ENCODE measurements at places on chromosomes 4 and X.

GRCh38 chr4:63269156-63269555 is 1140.1 kb downstream of the TECRL start:
- DNase-seq, result no peak

DNA sequence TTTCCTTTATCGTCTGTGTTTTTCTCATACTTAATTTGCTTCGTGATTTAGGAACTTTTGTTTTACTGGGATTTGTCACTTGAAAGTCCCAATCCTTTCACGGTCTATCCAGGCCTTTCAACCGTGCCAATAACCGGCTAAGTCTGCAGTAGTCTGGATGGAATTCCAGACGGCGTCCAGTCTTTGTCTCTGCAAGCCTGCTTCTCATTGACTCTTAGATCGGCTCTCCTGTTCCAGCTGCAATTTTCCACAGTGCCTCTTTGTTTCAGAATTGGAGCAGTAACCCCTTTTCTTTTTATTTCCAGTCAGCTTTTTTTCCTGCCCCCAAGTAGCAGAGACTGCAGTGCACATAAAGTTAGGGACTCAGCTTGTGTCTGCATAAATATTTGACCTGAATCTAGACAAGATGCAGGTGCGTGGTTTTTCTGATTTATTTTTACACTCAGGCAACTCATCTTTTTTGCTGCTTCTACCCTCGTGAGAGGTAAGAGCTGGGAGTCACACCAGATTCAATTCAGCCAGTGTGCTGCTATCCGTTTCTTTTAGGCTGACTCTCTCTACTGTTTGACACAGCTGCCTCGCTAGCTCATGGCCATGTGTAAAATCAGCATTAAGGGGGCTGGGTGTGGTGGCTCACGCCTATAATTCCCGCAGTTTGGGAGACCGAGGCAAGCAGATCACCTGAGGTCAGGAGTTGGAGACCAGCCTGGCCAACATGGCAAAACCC is 37.4 kb upstream of the DHRSX start:
- no peak for DNase-seq

GRCh38 chr4:165095291-165095690 is 17.4 kb downstream of the TMEM192 start:
- DNase-seq, result no peak

DNA sequence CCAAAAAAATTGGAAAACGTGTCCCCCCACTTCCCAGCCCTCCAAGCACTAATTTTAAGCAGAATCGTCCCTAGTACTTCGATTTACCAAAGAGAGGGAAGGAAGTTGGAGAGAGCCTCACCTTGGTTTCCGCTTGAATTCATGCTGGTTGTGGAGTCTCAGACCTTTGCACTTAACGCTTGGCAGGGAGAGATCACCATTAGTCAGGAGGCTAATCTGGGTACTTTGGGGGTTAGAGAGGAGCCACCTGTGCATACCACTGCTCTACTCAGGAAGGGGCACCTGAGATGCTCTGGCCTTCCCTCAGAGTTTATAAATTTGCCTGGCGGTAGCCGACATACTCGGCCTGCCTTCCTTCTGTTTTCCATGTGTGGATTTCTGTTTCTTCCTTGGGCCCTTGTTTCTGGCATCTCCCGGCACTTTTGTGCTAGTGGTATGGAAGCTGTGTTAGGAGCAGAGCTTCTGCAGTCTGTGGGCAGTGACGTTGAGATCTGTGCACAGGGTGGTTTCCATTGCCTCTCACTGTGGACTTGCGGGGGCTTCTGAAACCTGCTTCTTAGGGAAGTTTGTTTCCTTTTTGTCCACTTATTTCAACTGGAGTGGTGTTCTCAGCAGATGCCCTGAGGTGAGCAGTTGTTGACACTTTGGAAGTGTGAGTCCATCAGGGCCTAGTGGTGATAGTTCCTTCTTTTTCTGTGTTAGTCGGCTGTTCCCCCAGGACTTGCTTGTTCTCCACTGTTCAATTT is 104.2 kb downstream of the TMEM131L start:
- no peak for DNase-seq

GRCh38 chrX:116384406-116384954 is 51.9 kb upstream of the SLC6A14 start:
- peak; percentile 21 for DNase-seq

GRCh38 chr4:38462367-38463055 is 201.5 kb upstream of the KLF3 start:
- DNase-seq, result no peak

- DNase-seq, result no peak
These were observed 95.9 kb downstream of the EGF start for GRCh38 chr4:110008540-110008939.

- DNase-seq, result no peak
These were observed 45.0 kb downstream of the TEC start for GRCh38 chr4:48224606-48225005.

DNA sequence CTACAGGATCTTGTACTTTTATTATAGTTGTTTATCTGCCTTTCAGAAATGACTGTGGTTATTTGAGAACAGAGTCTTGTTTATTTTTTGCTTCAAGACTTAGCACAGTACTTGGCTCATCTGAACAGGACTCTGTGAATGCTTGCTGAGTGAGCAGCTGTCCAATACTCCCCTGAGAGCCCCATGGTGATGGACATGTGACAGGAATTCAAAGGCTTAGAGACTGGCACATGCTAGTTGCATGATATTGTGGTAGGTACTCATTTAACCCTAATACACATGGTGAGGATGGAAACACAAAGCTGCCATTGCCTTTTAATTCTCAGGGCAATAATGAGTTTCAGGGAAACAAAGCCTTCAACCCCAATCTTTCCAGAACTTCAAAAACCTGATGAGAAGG is 97.3 kb downstream of the GEMIN8 start:
- no peak for DNase-seq

DNA sequence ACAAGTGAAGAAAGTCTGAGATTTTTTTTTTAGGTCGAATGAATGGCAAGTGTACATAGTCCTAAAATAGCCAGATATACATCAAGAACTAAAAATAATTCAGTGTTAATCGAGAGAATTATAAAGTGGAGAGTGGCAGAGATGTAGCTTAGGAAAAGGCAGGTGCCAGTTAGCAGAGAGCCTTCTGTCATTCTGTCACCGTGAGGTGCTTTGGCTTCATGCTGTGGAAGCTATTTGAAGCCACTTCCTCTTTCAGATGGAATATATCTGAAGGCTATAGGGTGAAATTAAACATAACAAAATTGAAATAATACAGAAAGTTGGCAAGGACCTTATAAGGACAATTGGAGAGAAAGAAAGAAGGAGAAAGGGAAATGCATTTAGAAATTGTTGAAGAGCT is 756.3 kb downstream of the CCSER1 start:
- no peak for DNase-seq

- no peak for DNase-seq
These were observed 3.5 kb downstream of the SLIT2 start for GRCh38 chr4:20255251-20255586.

DNA sequence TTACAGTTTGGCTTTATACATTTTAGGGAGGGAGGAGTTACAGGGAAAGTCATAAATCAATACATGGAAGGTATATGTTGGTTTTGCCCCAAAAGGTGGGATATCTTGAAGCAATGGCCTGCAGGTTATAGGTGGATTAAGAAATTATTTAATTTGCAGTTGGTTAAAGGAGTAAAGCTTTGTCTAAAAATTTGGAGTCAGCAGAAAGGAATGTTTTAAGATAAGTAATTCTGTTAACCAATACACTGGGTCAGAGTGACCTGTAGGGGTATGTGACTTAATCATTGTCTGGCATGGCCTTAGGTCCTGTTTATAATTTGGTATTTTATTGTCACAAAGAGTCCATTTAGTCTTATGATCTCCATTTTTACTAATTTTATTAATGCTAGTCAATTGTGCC is 115.0 kb downstream of the AGTR2 start:
- no peak for DNase-seq

DNA sequence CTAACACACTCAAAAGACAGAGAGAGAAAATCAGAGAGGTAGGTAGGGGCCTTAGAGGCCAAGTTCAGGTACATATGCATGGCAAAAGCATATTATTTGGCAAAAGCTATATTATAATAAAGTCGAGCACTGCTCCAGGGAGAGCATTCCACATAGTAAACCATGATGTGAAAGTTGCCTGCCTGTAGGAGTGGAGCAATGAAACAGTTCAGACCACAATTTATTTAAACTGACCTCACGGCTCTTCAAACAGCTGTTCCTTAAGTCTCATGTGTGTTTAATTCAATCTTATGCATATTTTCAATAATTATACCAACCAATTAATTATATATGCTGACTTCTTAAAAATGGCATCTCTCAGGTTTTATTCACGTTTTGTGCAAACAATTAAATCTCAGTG is 3.3 kb downstream of the RFC1 start:
- no peak for DNase-seq

GRCh38 chrX:8720136-8720535 is 11.8 kb downstream of the ANOS1 start:
- no peak for DNase-seq

GRCh38 chr4:5589495-5589894 is 118.9 kb downstream of the EVC2 start:
- no peak for DNase-seq

GRCh38 chr4:47155919-47156318 is 124.6 kb downstream of the GABRB1 start:
- no peak for DNase-seq

DNA sequence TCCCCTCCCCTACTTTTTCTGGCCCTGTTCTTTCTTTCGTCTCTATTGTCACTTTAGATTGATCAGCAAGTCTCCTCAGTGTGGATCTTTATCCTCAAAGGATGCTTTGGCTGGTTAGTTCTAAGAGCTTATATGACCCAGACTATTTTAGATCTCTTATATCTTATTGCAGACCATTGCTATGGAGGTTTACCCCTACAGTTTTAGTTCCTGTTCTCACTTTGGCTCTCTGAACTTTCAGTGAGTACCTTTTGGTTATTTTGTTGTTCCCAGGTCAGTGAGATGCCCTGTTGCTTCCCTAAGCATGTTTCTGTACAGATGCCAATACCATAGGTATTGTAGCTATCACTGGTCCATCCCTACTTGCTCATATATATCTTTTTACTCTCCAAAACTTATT is 24.0 kb upstream of the MED14 start:
- no peak for DNase-seq

DNA sequence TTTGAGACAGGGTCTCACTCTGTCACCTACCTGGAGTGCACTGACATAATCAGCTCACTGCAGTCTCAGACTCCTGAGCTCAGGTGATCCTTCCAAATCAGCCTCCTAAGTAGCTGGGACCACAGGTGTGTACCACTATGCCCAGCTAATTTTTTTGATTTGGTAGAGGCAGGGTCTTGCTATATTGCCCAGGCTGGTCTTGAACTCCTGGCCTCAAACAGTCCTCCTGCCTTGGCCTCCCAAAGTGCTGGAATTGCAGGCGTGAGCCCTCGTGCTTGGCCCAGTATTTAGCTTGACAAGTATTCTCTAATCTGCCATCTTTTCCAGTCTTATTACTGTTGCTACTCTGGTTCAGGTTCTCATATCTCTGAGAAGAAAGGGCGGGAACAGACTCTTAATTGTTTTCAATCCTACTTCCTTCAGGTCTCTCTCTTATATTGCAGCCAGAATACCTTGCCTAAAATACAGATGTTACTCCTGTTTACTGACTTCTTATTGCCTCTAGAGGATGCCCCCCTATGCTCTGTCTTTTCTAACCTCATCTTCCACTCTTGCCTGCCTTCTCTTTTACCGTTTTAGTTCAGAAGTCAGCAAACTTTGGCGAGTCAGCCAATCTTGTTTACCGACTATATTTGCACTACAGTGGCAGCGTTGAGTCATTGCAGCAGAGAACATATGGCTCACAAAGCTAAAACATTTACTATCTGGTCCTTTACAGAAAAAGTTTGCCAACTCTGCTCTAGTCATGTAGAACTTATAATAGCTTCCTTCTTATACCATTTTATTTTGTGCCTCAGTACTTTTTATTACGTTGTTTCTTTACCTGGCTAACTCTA is 19.0 kb downstream of the MRPL1 start:
- DNase-seq, result peak; percentile 5

DNA sequence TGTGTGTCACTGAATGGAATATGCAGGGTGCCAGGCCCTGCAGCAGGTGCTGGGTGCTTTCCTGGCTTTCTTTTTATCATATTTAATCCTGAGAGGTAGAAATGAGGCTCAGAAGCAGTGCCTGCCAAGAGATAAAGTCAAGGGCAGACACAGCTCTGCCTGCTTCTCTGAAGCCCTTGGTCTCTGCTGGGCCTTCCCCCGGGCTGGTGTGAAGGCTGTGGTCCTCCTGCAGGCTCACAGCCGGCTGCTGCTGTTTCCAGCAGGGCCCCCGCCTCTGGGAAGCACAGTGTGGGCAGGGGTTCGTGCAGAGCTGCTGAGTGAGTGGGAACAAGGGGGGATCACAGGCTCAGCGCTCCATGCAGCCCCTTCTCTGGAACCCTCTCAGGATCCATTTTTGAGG is 49.6 kb downstream of the TBC1D14 start:
- DNase-seq, result no peak

DNA sequence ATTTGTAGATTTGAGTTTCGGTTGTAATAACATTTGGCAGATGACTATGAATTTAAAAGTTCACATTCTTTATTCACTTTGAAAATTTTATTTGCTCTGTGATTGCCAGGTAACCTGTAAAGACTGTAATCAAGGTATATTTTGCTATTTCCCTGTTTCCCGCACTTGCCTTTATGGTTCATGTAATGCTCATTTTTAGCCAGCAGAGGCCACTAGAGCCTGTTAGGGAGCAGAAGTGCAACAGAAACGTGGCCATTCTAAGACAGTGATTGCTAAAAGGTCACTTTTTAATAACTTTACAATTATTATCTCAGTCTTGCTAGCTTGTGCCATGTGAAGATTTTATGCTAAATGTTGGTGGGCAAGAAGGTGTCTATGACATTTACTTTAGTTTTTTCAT is 12.4 kb downstream of the YIPF6 start:
- no peak for DNase-seq

DNA sequence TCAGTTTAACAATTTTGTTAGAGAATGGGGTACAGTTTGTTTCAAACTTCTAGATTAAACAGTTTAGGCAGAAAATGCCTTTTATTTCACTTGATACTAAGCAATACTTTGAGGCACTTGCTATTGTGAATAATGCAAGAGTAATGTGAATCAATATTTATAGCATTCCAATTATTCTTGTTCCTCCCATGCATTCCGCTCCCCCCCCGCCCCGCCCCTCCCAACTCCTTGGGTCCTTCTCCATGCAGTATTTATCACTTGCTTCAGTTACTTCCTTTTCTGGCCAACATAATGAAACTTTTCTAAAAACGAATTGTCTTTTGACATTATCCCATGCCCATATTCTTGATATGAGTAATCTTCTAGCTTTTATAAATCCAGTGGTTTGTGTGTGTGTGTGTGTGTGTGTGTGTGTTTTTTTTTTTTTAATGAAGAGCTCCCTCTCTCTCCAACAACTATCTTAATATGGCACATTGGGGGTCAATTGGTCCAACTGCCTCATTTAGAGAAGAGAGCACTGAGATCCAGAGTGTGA is 1.6 kb downstream of the BANK1 start:
- no peak for DNase-seq

Data from fibroblast of the conjunctiva (primary cell).